ENCODE measurements at places on chromosomes 13 and 19. TPM values are rescaled to one million over a fixed set of nuclear protein-coding genes. Genes with fewer than 3 reads are reported as not detected.

GRCh38 chr19:34179066-34179465 is 6.8 kb downstream of the LSM14A start:
- DNase-seq, result no peak

GRCh38 chr13:46685006-46685730 is 111.8 kb downstream of the ESD start:
- no peak for DNase-seq

GRCh38 chr19:2500156-2500555 is 24.2 kb downstream of the GADD45B start:
- no peak for DNase-seq

DNA sequence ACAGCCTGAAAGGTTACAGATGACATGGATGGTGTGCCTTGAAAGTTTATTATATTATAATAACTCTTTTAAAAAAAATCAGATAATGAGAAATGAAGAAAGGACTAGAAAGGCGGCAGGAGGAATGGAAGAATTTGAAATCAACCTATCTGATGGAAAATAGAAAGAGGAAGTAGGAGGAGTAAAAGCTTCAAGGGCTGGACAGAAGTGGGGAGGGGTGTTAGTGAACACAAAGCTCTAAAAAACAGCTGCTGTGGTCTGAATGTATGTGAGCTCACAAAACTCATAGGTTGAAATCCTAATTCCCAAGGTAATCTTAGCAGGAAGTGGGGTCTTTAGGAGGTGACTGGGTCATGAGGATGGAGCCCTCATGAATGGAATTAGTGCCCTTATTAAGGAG is 19.5 kb downstream of the CCDC70 start:
- DNase-seq, result no peak

- no peak for DNase-seq
These were observed 419.3 kb upstream of the NBEA start for GRCh38 chr13:34522808-34523207.

- no peak for DNase-seq
These were observed at the start of gene RNF17 for GRCh38 chr13:24763596-24764275. Gene RNF17, plus strand, starts transcription at chr13:24764169. Its CDS starts 35 bp downstream, at chr13:24764204.

NLRP4 gene
- not detected for total RNA-seq

DNA sequence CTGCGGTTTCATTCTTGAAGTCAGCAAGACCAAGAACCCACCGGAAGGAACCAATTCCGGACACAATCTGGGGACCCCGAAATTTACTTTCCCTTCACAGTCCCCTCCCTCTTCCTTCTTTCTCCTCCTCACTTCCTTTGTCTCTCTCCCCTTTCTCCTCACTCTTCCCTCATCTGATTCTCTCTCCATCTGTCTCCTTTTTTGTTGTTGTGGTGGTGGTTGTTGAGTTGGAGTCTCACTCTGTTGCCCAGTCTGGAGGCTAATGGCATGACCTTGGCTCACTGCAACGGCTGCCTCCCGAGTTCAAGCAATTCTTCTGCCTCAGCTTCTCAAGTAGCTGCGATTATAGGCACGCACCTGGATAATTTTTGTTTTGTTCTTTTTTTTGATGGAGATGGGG is 32.7 kb upstream of the OR1M1 start:
- DNase-seq, result no peak

SBK3 gene
- total RNA-seq, result 0.13 TPM

DNA sequence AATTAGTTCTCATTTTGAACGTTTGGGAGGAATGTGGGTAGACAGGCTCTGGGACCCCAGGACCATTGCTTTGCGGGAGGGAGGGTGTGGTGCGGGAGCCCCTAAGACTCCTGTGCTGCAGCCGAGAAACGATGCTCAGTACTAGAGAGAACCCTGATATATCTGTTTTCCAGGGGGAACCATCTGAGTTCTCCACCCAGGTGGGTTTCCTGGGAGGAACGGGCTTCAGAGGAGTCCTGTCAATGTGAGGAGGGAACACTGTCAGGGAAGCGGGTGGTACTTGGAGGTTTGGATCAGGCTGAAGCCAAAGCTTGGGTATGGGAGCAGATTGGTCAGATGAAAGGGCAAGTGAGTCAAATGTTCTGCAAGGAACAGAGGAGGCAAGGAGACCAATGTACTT is 358.0 kb downstream of the FGF9 start:
- DNase-seq, result no peak

DNA sequence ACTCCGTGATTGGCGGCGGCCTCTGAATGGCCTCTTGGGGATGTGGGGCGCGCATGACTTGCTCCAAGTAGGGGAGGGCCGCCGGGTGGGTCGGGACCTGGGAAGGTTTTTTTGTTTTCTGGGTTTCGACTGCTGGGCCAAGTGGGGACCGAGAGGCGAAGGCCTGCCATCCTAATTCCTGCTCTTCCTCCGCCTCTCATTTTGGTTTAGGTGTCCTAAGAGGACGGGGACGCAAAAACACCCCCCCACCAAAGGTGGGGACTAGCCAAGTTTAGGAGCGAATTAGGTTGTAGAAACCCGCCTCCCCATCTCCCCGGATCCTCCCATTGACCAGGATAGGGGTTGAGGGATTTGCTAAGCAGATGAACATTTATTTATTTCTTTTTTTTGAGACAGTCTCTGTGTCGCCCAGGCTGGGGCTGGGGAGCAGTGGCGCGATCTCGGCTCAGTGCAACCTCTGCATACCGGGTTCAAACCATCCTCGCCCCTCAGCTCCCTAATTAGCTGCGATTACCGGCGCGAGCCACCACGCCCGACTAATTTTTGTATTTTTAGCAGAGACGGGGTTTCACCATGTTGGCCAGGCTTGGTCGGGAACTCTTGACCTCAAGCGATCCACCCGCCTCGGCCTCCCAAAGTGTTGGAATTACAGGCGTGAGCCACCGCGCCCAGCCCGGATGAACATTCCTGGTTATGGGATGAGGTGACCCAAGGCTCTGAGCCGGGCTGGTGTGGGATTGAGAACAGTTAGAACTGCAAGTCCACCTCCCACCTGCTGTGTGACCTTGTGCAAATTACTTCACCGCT is 838 bp downstream of the PPP2R1A start:
- no peak for DNase-seq

DNA sequence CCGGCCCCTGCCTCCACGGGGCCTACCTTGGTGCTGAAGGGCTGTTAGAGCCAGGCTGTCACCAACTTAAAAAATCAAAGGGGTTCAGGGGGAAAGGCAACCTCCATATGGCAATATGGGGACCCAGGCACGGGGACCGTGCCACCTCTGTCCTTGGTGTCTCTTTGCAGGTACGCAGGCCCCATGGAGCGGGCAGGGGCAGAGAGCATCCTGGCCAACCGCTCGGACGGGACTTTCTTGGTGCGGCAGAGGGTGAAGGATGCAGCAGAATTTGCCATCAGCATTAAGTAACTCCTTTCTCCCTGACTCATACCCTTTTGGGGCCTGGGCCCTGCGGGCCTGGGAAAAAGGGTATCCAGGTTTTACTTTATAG is 39.6 kb upstream of the ADGRE1 start:
- DNase-seq, result no peak

CEBPA gene
- total RNA-seq, result 0.49 TPM

DNA sequence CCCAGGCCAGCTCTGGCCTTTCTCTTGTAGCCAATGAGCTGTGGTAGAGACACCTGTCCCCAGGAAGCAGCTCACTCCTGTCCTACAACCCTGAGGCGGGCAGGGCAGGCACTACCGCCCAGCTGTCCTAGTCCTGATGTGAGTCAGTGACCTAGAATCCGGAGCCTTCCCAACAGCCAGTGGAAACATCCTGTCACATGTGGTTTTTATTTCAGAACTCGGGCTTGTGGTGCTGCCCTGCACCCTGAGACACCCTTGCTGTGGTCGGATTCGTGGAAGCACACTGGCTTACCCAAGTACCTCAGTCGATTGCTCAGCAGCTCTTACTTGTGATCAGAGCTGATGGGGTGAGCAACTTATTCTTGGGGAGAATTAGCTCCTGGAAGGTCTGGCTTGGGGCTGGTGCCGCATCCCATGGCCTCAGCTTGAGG is 83.6 kb upstream of the ARHGEF7 start:
- no peak for DNase-seq

DNA sequence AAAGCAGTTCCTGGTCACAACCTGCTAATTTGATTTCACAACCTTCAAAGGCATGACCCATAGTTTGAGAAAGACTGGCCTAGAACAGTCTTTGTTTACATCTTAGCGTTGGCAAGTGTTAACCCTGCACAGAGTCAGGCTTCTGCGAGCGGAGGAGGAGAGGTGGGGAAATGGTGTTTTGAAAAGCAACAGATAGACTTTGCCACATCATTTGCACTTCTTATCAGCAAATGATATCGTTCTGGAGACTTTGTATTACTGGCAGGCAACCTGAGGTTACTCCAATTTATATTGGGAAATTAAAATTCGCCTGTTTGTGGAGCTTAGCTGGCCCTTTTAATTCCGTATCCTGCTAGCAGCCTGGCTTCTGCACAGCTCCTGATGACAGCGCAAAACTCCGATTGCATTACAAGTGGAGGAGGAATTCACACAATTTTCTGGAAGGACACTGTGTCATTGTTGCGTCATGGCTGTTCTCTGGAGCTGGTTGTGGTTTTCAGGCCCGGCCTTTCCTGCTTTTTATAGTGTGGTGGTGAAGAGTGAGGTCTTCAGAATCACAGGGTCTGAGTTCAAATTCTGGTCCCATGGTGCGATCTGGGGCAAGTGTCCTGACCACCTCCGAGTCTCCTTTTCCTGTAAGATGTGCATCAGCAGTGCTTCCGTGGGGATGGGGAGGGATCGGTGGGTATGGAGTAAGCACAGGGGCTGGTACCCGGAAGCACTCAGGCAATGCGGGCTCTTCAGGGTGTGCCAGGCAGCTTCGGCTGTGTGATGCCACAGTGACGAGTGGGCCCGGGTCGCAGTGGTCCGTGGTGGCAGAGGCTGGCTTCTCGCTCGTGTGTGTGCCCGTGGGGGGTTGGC is 49.1 kb upstream of the EHD2 start:
- peak; percentile 71 for DNase-seq

DNA sequence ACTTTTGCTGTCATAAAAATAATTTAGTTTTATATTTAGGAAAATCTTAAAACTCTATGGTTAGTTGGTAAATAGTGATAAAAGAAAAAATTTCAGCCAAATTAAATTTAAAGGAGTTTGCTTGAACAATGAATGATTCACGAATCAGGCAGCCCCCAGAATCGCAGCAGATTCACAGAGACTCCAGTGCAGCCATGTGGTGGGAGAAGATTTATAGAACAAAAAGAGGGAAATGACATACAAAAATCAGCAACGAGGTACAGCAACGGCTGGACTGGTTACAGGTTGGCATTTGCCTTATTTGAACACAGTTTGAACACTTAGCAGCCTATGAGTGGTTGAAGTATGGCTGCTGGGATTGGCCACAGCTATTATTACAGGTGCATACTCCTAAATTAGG is 96.4 kb upstream of the MYCBP2 start:
- no peak for DNase-seq

- DNase-seq, result peak; percentile 52
These were observed 258.8 kb upstream of the SPRY2 start for GRCh38 chr13:80599765-80600164.

DNA sequence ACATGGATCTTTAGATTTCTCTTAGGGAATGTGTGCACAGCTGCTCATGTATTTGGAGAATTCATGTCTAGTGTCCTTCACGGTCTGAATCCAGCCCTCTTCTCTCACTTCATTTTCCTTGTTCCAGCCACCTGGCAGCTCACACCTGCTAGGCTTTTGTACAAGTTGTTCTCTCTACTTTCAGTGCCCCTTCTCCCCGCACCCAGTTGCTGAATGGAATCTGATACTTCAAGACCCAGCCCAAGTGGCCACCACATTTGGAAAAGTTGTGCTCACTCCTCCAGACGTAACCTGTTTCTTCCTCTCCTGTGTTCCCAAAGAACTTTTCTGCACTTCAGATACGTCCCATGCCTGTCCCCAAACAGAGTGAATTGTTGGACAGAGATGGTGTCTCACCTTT is 235.6 kb downstream of the SHISA2 start:
- DNase-seq, result no peak

ZNF541 gene
- 0.04 TPM for total RNA-seq

DNA sequence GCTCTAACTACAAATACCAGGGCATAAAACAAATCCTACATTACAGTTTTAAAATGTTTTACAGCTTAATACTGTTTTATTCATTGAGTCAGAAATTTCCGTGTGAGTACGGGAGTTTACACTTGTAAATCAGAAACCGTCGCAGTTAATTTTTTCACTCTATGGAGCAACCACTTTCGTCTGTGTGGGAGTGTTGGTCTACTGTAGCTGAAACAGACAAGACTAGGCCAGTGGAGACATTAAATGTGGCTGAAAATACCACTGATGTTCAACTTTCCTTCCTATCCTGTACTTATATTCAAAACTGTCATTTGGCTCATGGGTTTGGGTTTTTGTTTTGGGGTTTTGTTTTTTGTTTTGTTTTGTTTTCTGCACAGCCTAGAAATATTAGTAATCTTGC is 268.7 kb downstream of the DCT start:
- DNase-seq, result no peak

S1PR5 gene
- 0.35 TPM for total RNA-seq

GRCh38 chr13:57264965-57265364 is 98.0 kb downstream of the PRR20E start:
- DNase-seq, result no peak

IRS2 gene
- total RNA-seq, result 4.6 TPM

RFPL4A gene
- 0.16 TPM for total RNA-seq

DNA sequence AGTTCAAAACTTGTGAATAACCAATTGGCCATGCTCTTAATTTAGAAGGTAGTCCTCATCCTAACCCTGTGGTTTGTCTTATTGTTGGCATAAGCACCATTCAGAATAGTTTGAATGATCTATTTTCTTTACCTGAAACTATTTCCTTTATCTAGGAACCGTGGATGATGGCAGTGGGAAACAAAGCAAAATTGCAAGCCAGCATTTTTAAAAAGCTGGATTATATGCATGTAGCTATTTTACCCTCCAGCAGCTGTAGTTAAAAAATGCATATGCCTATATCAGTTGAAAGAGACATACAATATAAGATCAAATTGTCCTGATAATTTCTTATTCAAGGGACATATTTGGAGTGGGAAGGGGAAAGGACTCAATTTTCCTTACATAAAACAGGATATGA is 19.3 kb downstream of the ZNF613 start:
- DNase-seq, result no peak

SSC5D gene
- 0.71 TPM for total RNA-seq

CD79A gene
- total RNA-seq, result 0.38 TPM

DNA sequence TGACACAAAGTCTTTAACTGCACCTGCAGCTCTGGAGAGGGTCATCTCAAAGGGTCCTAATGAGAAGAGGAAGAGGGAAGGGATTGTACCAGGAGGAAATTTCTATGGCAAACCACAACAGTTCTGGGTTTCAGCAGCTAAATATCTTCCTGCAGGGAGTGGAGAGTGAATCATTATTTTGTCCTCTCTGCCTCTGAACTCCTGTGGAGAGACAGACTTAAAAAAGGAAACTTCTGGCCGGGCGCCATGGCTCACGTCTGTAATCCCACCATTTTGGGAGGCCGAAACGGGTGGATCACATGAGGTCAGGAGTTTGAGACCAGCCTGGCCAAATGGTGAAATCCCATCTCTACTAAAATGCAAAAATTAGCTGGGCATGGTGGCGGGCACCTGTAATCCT is 16.9 kb upstream of the C1QTNF9 start:
- no peak for DNase-seq
